Activated naive CD4-positive, alpha-beta T cell treated with Interleukin-2 at 50 U/mL for 16 hours (primary cell): ENCODE measurements at places on chromosomes 3 and 15.

- DNase-seq: no peak
These were observed 140.6 kb upstream of the ABHD17C start for GRCh38 chr15:80554560-80554959.

DNA sequence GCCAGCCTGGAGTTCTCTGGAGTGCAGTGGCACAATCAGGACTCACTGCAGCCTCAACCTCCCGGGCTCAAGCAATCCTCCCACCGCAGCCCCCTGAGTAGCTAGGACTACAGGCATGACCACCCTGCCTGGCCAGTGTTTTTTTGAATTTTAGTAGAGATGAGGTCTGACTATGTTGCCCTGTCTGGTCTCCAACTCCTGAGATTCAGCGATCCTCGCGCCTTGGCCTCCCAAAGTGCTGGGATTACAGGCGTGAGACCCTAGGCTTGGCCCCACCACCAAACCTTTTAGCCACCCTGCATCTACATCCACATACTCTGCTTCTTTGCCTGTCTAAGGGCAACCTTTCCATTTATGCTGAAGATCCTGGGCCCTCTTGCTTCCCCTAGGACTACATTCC lies 4.4 kb downstream of the NUSAP1 start:
- DNase-seq: no peak

- DNase-seq: no peak
These were observed 2.5 kb downstream of the SEMA3B start for GRCh38 chr3:50271314-50271936.

- no peak for DNase-seq
These were observed 442.7 kb upstream of the NR2F2 start for GRCh38 chr15:95887666-95888390.

GRCh38 chr3:172115787-172116186 lies 76.4 kb downstream of the FNDC3B start:
- DNase-seq: no peak
